Activated naive CD4-positive, alpha-beta T cell treated with anti-CD3 and anti-CD28 coated beads for 36 hours (primary cell): ENCODE measurements at places on chromosomes 3 and 15. TPM values are rescaled to one million over a fixed set of nuclear protein-coding genes. Genes with fewer than 3 reads are reported as not detected.

Gene REC114
- not detected for total RNA-seq

Gene TF
- total RNA-seq = 0.07 TPM

Gene ATP13A4
- total RNA-seq = 2.4 TPM

Gene ITIH4
- 1.6 TPM for total RNA-seq

Gene CPEB1
- total RNA-seq = 0.10 TPM

Gene RHCG
- not detected for total RNA-seq

Gene PCCB
- 86.0 TPM for total RNA-seq

Gene CLDN16
- not detected for total RNA-seq

Gene CA12
- total RNA-seq = not detected

Gene MKRN2OS
- total RNA-seq = not detected

Gene TMEM266
- not detected for total RNA-seq

DNA sequence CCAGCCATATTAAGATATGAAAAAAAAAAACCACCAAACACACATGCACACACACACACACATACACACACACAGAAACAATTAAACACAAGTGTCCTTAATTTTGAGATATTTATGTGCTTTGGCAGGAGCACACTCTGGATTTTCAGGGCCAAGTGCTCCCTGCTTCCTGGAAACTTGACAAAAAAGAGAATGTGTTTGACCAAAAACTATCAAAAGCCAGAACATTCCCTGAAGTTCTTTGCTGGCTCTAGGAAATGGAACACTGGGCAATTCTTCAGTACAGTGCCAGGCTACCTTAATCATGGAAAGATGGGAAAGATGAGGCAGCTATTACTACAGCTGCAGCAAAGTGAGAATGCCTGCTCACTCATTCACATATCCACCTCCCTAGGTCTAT is 44.6 kb downstream of the P3H2 start:
- no peak for DNase-seq

- DNase-seq = no peak
Measured at GRCh38 chr3:139227165-139227564, 116.7 kb upstream of the MRPS22 start.

DNA sequence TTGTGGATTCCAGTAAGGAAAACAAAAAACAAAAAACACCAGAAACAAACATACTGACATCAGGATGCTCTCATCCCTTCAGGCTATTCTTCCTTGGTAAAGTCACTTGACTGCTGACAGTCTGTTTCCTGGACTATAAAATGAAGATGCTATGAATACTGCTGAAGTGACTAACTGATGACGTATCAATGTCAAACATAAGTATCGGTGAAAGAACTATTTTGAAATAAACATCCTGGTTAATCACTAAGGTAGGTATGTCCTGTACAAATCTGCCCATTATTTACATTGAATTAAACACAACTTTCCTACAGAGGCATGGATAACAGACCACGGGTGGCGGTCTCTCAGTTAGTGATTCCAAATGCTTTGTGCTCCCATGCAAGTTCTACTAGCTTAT is 45.9 kb downstream of the CHAC1 start:
- no peak for DNase-seq

GRCh38 chr3:155031186-155031585 is 48.9 kb upstream of the MME start:
- no peak for DNase-seq

DNA sequence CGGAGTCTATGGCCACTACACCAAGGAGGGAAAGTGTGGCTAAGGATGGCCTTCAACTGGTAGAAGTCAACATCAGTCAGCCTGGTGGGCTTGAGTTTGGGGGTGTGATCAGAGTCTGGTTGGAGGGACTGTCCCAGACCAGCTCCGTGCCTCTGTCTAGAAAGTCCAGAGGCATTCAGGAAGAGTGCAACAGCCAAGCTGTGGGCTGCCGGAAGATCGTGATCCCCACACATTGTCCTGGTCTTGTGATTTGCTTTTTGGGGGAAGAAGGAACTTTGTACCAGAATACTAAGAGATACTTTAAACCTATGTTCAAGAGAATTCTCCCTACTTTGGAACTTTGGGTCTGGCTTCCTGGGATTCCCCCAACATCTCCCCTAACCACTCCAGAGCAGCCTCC is 47.8 kb upstream of the VPS8 start:
- no peak for DNase-seq

GRCh38 chr3:13011573-13012220 is 61.5 kb downstream of the IQSEC1 start:
- peak; percentile 97 for DNase-seq

DNA sequence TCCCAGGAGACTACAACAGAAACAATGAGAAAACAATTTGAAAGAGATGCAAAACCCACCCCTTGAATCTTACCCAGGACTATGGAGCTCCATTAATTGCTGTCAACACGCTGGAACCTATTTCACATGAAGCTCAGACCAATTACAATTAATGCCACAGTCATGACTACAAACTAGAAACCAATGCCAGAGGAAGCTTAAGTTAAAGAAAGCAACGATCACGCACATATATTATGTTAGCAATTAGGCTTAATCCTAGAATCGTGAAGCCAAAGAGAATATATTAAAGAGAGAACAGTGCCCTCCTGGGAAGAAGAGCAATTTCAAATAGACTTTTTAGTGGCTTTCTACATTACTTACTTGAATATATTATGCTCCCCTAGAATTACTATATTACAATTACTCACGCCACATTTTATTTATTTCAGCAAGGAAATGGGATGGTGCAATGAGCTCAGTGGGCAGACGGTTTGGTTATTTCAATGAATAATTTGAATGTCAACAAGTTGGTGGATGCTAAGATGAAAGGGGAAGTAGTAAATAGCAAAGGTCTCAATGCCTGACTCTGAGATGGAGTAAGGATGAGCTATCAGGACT is 125.5 kb downstream of the GREM1 start:
- no peak for DNase-seq

DNA sequence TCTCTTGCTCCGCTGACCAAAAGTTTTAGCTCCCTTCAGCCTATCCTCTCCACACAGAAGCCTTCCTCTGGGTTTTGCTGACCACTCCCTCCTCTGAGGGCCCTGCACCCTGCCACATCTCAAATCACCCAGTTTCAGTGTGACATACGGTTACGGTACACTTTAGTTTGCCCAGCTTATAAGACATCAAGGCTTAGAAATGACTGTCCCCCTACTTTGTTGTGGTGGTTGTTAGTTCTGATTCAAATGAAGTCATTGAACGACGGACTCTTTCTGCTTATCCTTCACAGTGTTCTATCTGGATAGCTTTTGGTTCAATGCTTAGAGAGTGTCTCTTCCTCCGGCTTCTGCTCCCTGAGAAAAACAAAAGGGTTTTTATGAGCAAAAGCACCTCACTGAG is 68.0 kb upstream of the NDUFB4 start:
- DNase-seq = no peak

- DNase-seq = no peak
Measured at GRCh38 chr3:10666621-10667020, 149.4 kb upstream of the SLC6A11 start.

- DNase-seq = no peak
Measured at GRCh38 chr3:188326968-188327367, 173.0 kb downstream of the LPP start.

- DNase-seq = no peak
Measured at GRCh38 chr3:81443958-81444357, 317.5 kb downstream of the GBE1 start.

DNA sequence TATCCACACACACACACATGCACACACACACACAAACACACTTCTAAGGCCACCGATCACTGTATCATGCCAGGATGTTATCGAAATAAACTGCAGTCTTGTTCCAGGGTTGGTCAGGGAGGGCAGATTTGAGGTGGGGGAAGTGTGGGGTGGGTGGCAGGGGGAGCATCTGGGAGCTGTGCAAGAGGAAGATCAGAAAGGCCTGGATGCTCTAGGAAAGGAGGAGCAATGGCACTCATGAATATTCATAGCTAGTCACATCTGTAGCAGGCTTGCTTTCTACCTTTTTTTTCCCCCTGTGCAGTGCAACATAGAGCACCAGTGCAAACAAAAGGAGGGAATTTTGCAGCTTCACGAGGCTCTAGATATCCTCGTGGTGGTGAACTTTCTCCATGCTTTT is 84.9 kb downstream of the MEIS2 start:
- DNase-seq = no peak

- no peak for DNase-seq
Measured at GRCh38 chr15:49706805-49707204, 86.0 kb downstream of the DTWD1 start.

GRCh38 chr3:159166899-159167586 is 365.2 kb downstream of the MFSD1 start:
- DNase-seq = no peak

DNA sequence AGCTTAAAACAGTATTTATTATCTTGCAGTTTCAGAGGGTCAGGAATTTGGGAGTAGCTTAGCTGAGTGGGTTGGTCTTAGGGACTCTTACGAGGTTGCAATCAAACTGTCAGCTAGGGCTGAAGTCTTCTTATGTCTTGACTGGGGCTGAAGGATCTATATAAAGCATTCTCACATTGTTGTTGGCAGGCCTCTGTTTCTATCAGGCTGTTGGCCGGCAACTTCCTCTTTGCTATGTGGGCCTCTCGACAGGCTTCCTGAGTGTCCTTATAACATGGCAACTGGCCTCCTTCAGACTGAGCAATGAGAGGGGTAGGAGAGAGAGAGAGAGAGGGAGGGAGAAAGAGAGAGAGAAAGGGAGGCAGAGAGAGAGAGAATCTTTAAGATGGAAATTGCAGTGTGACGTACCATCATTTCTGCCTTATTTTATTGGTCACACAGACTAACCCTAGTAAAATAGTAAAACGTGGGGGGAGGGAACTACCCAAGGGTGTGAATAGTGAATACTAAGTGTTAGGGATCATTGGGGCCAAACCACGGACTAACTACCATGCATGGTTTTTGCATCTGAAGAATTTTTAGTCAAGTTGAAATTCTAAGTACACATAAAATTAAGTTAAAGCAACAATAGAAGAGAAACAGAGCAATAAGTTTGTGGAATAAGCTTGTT is 16.1 kb downstream of the FGF7 start:
- DNase-seq = no peak

GRCh38 chr3:138389841-138390581 is 41.6 kb downstream of the MRAS start:
- no peak for DNase-seq

- DNase-seq = no peak
Measured at GRCh38 chr3:46882377-46883053, 5.0 kb downstream of the PTH1R start.

GRCh38 chr3:196047391-196048030 is 34.4 kb downstream of the TFRC start:
- no peak for DNase-seq

GRCh38 chr3:160291290-160291908 is 66.2 kb downstream of the C3orf80 start:
- no peak for DNase-seq

- DNase-seq = no peak
Measured at GRCh38 chr15:72358650-72359171, 17.1 kb downstream of the HEXA start.

DNA sequence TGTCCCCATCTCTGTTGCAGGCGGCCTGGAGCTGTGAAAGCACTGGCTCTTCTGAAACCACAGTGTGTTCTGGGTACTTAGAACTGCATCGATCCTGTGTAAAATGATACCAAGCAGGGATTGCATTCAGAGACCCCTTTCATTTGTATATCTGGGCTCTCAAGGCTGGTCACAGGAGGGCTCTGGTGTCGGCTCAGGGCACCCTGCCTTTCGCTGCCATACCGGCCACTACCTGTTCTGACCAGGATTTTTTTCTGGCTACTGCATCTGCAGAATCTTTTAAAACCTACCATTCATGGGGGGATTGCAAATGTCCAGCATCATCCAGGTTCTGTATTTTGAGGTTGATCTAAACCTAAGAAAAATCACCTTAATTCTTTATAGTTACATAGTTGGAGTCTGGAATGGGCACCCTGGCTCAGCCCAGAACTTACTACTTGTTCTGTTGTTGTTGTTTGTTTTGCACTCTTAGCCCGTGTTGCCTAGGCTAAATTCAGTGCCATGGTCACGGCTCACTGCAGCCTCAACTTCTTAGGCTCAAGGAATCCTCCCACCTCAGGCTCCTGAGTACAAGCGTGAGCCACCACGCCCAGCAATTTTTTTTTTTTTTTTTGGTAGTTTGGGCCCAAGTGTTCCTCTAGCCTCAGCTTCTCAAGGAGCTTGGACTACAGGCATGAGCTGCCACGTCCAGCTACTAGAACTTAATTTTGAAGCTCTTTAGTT is 52.7 kb downstream of the TRIM71 start:
- no peak for DNase-seq

- DNase-seq = peak; percentile 67
Measured at GRCh38 chr3:99875929-99876841, 58.5 kb downstream of the CMSS1 start.

DNA sequence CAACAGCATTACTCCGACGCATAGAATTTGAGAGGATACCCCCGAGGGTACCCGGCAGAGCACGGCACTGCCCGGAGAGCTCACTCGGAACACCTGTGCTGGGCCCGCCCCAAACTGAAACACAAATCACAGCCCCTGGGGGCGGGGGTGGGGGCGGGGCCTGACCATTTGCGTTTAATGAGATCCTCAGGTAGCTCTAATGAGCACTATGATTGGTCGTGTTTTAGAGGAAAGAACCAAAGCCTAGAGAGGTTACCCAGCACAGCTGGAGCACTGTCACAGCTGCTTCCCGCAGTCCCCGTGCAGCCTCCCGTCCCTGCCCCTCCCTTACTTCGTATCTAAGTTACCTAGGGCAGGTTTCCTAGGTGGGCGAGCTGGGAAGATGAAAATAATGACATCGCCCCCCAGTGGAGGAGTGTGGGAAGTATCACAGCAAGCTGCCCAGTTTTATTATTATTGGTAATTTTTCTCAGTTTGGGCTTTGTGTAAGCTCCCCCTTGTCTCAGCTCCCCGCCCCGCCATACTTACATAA is 187.1 kb downstream of the PDE8A start:
- DNase-seq = peak; percentile 65

GRCh38 chr3:32316976-32317375 is 74.7 kb upstream of the CMTM7 start:
- no peak for DNase-seq

GRCh38 chr3:59938828-59939227 is 889.0 kb upstream of the CFAP20DC start:
- DNase-seq = peak; percentile 59

DNA sequence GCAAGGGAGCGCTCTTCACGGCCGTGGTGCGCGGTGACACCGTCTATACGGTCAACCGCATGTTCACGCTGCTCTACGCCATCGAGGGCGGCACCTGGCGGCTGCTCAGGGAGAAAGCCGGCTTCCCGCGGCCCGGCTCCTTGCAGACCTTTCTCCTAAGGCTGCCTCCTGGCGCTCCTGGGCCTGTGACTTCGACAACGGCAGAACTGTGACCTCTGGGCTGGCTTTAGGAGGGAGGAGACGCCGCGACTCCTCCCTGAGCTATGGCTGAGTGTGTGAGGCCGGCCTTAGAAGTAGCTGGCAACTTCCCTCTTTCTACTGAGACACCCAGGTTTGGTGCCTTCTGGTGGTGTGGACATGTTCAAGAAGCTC is 1.4 kb downstream of the KBTBD13 start:
- peak; percentile 70 for DNase-seq

- no peak for DNase-seq
Measured at GRCh38 chr15:60009124-60009960, 5.2 kb downstream of the FOXB1 start.

GRCh38 chr15:25803036-25803435 is 60.1 kb downstream of the ATP10A start:
- DNase-seq = no peak

- no peak for DNase-seq
Measured at GRCh38 chr3:97952280-97952679, 20.0 kb downstream of the RIOX2 start.

- no peak for DNase-seq
Measured at GRCh38 chr15:100295939-100296565, 45.7 kb downstream of the ADAMTS17 start.
